ENCODE measurements at places on chromosomes 16 and 17.

DNA sequence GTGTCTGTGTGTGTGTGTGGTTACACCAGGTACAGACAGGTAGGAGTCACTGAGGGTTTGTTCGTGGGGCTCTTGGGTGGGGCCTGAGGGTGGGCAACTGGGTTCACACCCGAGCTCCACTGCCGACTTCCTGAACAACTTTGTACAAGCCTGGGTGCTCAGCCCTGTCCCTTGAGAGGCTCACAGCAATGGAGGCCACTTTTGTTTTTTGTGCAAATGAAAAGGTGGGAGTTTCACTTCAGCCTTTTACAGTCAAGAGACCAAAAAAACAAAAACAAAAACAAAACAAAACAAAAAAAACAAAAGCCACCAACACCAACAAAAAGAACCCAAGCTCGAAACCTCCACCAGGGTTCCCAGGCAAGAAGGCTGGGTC lies 2.4 kb downstream of the RHBDF2 start:
- no peak for DNase-seq

- peak; percentile 29 for DNase-seq
Observed at GRCh38 chr17:37608351-37609169, 658 bp downstream of the SYNRG start.

- no peak for DNase-seq
Observed at GRCh38 chr16:83272843-83273242, 534.9 kb upstream of the HSBP1 start.

GRCh38 chr16:54504372-54504771 lies 217.8 kb upstream of the IRX3 start:
- no peak for DNase-seq

GRCh38 chr16:58755989-58756649 lies 22.0 kb upstream of the GOT2 start:
- peak; percentile 83 for DNase-seq

DNA sequence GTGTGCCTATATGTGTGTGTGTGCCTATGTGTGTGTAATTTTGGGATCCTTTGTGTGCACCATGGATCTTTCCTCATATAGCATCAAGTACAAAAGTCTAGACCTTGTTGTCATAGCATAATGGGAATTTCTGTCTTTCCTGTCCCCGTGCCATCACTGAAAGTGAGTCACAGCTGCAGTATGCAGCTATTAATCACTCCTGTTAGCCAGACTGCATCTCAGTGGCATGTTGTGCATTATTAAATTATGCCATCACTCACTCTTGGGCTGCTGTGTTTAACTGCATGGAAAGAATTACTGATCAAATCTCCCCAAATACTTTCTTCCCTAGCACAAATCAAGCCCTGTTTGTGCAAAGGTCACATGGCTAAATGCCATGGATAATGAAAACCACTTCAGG lies 92.4 kb downstream of the CBLN1 start:
- DNase-seq = no peak

DNA sequence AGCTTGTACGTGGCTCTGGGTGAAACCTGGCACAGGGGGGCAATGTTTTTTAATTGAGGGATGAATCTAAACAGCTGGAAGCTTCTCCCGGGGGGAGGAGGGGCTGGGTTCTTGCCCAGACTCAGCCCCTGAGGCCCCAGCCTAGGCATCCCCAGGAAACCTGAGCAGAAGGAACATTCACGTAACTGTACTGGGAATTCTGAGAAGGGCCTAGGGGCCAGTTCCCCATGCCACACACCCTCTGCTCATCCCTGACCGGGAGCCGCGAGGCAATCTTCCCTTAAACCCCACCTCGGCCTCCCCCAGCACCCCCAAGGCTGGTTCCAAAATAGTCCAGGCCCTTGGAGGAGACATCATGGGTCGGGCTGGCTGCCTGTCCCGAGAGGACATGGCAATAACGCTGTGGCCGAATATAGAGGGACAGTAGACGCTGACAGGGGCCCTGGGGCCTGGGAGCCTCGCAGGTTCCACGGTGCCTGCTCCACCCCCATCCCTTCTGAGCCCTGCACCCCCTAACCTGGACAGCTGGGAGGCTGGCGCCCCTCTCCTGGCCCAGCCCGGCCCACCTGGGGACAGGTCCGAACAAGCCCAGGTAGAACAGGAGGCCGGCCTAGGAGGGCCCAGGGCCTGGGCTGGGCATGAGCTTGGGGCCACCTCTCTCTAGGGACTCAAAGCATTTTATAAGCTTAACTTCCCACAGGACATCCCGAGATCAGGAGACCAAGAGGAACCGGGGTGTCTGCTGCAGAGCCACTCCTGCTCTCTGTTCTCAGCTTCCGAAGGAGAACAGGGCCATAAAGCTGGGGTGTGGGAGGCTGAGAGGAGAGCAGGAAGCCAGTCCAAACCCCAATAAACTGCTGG lies 83.2 kb upstream of the TOB1 start:
- no peak for DNase-seq

- DNase-seq = peak; percentile 82
Observed at GRCh38 chr17:83099570-83100181, 20.3 kb downstream of the METRNL start.

DNA sequence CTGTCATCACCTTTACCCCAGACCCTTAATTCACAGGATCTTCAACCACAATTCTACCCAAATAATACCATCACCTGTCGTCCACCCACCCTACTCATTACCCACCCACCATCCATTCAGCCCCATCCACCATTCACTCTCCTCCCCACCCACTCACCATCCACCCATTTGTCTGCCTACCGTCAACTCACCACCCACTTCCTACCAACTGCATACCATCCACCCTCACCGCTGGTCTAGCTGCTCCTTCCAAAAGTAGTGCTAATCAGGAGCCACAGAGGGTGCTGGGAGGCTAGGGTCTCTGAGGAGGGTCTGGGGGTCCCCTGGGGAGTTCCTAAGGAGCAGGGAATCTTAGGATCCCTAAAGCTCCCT lies 12.0 kb upstream of the IGFBP4 start:
- DNase-seq = no peak

GRCh38 chr17:78479369-78479768 lies 97.8 kb downstream of the DNAH17 start:
- no peak for DNase-seq

DNA sequence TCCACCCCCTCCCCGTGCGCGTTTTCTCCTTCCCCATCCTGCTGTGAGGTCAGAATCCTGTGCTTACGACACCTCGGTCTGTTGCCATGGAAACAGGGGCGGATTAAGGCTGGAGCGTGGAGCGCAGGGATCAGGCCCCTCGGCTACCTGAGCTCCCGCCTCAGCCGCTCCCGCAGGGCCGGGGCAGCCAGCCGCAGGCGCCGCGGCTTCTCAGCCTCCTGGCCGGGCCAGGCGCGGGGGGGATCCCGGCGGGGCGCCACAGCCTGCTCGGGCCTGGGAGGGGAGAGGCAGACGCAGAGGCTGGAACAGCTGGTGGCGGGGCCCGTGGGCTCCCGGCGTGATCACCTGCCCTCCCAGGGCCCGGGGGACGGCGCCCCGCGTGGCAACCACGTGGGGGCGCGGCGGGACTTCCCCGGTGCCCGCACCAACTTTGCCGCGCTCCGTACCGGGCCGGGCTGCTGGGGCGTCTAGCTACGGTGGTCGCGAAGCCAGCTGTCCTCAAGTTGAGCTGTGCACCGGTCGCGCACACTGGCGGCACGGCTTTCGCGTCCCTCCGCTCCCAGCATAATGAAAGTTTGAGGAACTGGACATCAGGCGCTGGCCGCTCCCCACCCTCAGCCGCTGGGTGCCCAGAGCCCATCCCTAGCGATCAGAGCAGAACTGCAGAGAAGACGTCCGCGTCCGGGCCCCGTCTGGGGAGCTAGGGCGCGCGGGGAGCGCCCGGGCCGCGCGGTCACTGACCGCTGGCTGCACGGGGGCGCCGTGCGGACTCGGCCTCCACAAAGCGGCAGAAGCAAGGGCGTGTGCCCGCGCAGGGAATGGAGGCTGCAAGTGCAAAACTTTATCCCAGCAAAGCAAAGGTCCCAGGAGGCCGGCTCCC lies 1.2 kb downstream of the RTN4RL1 start:
- DNase-seq = peak; percentile 58

- no peak for DNase-seq
Observed at GRCh38 chr17:74815550-74816370, 39.6 kb upstream of the NAT9 start.

DNA sequence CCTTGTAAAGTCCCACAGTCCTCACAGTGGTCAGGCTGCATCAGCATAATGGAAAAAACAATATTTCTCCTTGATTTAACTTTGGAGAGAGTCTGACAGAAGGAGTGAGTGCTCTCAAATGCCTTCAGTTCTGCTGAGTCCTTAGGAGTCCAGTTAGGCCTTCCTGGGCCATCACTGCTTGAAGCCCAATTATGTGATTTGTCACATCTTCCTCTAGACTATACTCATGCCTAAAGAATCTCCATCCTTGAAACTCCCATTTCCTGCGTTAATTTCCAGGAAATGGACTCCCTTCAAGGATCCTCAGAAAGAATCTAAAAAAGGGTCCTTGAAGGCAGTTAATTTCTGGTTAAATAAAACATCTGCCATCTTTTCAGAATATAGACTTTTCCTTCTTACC lies 52.8 kb downstream of the SLFN5 start:
- DNase-seq = no peak

- peak; percentile 63 for DNase-seq
Observed at GRCh38 chr17:56653877-56654276, 60.4 kb downstream of the NOG start.

DNA sequence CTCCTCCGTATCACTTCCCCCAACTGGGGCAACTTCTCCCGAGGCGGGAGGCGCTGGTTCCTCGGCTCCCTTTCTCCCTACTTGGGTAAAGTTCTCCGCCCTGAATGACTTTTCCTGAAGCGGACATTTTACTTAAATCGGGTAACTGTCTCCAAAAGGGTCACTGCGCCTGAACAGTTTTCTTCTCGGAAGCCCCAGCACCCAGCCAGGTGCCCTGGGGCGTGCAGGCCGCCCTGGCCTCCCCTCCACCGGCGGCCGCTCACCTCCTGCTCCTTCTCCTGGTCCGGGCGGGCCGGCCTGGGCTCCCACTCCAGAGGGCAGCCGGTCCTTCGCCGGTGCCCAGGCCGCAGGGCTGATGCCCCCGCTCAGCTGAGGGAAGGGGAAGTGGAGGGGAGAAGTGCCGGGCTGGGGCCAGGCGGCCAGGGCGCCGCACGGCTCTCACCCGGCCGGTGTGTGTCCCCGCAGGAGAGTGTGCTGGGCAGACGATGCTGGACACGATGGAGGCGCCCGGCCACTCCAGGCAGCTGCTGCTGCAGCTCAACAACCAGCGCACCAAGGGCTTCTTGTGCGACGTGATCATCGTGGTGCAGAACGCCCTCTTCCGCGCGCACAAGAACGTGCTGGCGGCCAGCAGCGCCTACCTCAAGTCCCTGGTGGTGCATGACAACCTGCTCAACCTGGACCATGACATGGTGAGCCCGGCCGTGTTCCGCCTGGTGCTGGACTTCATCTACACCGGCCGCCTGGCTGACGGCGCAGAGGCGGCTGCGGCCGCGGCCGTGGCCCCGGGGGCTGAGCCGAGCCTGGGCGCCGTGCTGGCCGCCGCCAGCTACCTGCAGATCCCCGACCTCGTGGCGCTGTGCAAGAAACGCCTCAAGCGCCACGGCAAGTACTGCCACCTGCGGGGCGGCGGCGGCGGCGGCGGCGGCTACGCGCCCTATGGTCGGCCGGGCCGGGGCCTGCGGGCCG lies 1.6 kb downstream of the HIC1 start:
- no peak for DNase-seq

Measured in AG20443 (cell line).